ENCODE measurements at places on chromosomes 13 and 19.

GRCh38 chr19:6890401-6890913, 3.1 kb downstream of the ADGRE1 start:
- DNase-seq: no peak

DNA sequence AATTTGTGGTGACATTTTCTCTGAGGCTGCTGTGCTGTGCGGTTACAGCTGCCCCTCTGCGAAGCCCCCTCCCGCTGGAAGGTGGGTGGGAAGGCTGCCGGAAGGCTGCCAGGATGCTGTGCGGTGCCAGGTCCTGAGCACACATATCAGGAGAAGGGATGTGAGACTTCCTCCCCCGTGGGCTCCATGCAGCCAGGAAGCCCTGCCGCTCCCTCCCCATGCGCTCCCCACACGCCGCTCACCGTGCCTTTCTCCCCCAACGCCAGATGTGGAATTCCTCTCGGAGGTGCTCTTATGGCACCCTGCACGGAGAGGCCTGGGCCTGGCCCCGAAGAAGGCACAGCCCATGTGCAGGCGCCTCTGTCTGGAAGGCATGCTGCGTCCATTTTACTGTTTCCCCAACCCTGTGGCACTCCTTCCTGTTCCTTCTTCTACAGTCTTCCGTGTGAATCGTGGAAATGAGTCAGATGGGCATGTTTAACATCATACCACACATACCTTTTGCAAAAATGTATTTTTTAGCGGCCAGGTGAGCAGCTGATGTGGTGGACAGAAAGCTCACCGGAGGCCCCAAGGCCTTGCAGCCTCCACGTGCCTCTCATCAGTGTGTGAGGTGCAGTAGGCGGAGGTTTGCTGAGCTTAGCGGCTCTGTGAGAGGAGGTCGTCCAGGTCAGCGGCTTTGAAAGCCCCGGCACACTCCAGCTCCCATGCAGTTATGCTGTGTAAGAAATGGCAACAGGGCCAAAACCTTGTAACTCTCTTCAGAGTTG, 88.0 kb downstream of the ATP11A start:
- no peak for DNase-seq

GRCh38 chr13:28679628-28680027, 20.7 kb downstream of the POMP start:
- DNase-seq: no peak

DNA sequence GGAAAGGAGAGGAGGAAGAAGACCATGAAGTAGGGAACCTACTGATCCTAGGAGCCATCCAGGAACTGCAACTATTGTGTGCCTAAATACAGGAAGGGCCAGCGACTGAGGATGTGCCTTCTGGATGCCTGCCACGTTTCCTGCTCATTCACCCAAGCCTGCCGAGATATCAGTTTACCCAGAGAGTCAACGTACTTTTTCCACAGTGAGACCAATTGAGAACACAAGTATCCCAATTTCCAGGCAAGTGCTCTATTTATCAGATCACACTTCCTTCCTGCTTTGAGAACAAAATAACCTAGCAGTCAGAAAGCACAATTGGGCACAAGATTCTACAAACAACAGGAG, 122.4 kb downstream of the AKAP11 start:
- no peak for DNase-seq

DNA sequence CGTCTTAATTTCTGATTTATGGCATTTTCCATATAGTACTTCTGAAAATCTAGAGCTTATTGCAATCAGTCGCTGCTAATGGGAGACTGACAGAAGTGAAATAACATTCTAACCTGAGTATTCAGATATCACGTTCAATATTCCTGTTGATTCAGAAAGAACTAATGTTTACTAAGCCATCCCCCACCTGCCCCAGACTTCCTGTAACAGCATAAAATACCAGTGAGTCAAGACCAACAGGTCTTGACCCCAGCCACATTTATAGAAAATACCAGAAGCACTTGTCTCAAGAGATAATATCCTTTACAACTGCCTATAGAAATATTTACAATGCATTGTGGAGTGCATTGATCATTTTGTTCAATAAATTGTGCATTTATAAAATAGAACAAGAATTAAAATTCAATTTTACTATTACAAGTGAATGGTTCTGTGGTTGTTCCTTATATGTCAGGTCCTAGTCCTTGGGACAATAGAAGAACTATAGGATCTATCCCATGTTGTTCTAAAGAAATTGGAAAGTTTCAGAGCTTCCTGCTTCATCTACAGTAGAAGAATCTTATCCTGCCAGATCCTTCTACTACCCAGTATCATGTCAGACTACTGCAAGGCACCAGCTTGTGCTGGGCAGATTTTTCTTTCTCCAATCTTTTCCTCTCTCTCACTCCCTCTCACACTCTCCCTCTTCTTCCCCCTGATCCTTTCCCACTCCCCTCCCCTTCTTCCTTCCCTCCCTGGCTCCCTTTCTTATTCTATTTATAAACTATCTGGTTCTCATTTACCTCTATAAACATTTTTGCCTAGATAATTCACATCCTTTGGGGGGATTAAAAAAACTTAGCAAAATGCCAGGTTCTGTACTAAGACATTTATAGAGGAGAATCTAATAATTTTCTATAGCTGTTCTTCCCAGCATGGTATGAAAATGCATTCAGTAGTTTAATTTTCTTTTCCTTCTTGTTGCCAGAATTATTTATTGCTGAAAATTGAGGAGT, 629.9 kb downstream of the DIAPH3 start:
- no peak for DNase-seq

DNA sequence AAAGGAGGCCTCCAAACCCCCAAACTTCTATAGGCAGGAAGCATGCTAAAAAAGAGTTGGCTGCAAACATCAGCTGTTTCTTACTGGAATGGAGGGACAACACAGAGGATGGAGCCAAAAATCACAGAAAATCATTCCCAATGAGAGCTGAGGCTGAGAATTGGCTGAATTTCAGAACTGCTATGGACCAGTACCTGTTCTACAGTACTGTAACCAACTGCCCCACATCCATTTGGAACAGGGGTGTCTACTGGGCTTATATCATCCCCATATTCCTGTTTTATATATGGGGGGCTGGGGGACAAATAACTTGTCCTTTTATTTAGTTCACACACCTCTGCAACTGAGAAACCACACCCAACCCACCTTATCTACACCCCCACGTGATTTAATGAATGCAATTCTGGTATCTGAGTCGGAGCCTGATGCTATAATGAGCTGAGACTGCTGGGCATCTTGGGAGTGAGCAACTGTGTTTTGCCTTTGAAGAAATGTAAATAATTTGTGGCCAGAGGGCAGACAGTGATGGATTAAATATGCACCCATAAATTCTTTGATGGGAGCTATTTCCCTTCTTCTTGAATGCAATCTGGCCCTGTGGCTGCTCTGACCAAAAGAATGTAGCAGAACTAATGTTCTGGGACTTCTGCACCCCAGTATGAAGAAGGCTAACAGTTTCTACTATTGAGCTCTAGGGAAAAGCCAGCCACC, 82.6 kb downstream of the TBC1D4 start:
- no peak for DNase-seq

- DNase-seq: no peak
These were observed 7.6 kb downstream of the KATNAL1 start for GRCh38 chr13:30299786-30300185.

DNA sequence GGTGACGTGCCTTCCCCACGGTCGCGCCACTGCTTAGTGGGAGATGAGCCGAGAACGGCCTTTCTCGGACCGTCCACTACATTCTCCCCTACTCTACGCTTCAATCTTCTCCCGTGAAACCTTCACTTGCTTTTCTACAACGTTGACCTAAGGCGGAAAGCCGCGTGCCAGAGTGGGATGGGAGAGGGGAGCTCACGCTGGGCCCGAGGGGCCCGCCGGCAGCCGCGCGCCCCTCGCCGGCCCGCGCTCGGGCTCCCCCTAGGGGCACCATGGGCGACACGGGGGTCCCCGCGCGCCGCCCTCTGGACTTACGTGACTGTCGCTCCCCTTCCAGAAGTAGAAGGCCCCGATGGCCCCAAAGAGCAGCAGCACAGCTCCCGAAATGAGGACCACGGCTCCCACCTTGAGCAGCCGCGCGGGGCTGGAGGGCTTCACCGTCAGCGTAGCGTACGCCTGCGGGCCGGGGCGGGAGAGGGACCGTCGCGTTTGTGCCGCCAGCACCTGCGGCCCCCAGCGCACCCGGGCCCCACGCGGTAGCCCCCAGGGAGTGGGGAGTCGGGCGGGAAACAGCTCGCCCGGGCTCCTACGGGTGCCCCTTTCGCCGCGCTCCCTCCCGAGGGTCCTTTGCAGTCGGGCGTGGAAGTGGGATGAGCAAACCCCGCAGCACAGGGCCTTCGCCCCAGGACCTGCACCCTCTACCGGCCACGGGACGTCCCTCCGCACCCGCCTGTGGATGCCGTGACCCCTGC, 727 bp downstream of the CNMD start:
- DNase-seq: no peak

- DNase-seq: no peak
These were observed 3.5 kb upstream of the C19orf85 start for GRCh38 chr19:55468054-55468393.

GRCh38 chr19:51542699-51543098, 11.2 kb upstream of the SIGLEC6 start:
- no peak for DNase-seq

DNA sequence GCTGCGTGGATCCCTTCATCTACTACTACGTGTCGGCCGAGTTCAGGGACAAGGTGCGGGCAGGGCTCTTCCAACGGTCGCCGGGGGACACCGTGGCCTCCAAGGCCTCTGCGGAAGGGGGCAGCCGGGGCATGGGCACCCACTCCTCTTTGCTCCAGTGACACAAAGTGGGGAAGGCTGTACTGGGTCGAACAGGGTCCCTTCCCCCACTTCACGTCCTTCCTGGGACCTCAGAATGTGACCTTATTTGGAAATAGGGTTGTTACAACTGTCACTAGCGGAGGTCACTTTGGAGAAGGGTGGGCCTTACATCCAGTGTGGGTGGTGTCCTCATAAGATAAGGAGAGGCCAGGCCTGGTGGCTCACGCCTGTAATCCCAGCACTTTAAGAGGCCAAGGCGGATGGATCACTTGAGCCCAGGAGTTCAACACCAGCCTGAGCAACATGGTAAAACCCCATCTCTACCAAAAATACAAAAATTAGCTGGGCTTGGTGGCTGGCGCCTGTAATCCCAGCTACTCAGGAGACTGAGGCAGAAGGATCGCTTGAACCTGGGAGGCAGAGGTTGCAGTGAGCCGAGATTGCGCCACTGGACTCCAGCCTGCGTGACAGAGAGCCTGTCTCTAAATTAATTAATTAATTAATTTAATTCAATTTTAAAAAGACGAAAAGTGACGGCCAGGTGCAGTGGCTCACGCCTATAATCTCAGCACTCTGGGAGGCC, 1.8 kb downstream of the F2RL3 start:
- no peak for DNase-seq

DNA sequence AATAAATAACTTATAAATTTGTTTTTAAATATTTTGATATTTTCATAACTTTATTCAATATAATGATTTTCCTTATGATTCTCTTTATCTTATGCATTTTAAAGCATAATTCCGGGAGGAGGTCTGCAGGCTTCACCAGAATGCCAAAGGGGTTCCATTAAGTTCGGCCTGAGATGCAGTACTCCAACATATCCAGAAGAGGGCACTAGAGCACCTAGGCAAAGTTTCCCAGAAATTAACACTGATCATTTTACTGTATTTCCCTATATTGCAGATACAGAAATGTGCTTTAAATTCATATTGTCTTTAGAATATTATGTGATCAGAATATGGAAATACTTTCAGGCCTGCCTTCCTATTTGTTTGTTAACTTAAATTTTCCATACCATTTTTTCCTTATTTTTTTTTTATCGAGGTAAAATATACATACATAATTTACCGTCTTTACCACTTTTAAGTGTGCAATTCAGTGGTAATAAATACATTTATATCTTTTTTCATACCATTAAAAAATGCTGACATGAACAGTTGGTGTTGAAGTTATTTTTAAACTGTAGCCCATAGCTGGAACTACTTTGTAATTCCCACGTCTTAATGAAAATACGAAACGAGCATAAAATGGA, 58.9 kb upstream of the TM9SF2 start:
- no peak for DNase-seq

GRCh38 chr19:35461060-35461459, 13.0 kb downstream of the FFAR2 start:
- no peak for DNase-seq

DNA sequence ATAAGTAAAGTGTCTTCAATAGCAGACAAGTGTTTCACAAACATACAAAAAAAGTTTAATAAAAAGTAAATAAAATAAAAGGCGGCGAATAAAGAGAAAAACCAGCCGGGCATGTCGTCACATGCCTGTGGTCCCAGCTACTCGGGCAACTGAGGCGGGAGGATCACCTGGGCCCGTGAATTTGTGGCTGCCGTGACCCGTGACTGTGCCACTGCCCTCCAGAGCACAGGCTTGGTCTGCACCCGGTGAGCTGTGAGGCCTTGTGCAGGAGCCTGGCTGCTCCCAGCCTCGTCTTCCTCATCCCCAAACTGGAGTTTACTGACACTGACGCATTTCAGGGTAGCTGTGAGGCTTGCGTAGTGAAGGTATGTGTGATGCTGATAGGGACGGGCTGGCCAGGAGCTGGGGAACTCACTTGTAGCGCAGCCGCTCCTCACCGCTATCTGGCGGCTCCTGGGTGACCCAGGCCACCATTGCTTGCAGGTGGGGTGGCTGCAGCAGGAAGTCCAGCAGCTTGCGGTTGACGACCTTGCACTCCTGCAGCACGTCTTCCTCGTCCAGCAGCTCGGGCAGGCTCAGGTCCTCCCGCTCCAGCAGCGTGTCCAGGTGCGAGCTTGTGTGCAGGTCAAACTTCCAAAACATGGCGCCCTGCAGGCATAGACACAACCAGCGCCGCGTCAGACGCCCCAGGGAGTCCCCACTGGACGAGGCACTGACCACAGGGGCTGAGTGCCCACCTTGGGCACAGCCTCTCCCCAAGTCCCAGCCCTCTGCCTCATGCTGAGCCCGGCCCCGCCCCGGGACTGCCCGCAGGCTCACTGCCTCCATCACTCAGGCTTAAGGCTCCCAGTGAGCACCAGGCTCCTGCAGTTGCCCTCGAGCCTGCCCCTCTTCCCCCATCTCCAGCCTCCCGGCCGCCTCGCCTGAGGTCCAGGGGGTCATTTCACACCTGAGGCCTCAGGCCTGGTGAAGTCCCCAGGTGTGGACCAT, 12.1 kb downstream of the PPP6R1 start:
- no peak for DNase-seq

DNA sequence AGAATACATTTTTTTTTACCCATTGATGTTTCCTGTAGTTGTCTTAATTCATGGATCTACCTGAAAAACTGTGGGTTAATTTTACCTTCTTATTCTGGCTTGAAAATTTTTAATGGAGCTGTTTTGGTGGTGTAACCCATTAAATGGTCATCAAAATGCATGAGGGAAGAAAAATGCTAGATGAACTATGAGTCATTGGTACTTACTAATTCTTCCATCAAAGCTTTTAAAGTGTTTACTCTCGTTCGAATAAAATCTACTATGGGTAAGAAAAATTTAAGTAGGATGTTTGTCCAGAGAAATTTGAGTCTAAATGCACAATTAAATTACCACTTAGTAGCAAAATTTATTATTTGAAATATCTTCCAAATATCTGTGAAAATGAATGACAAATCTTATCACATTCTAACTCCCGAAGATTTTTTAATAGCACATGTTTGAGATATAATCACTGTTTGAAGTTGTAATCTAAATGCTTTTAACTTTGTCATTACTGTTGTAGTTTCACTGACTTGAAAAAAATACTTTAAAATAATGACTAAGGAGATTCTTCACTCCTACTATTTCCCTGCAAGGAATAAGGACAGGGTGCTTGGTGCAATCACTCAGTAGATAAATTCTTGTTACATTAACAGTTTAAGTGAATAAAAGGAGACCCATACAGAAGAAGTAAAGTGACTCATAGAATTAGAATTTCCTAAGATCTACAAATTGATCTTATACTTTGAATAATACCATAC, 437.7 kb downstream of the IRS2 start:
- DNase-seq: no peak
